ENCODE measurements at places on chromosomes 7 and 10. TPM values are rescaled to one million over a fixed set of nuclear protein-coding genes. Genes with fewer than 3 reads are reported as not detected.
A peak's percentile ranks its signal among the peaks of the same experiment; 100 is the strongest.

TAS2R3 gene
- total RNA-seq, result 2.2 TPM

UPP1 gene
- total RNA-seq, result 64.2 TPM

SORCS3 gene
- total RNA-seq, result not detected

NME8 gene
- total RNA-seq, result not detected

PSAP gene
- 99.9 TPM for total RNA-seq

SLC26A4 gene
- total RNA-seq, result 7.8 TPM

MAGI2 gene
- 0.12 TPM for total RNA-seq

- no peak for DNase-seq
Measured at GRCh38 chr10:75507469-75507868, 76.0 kb downstream of the LRMDA start.

DNA sequence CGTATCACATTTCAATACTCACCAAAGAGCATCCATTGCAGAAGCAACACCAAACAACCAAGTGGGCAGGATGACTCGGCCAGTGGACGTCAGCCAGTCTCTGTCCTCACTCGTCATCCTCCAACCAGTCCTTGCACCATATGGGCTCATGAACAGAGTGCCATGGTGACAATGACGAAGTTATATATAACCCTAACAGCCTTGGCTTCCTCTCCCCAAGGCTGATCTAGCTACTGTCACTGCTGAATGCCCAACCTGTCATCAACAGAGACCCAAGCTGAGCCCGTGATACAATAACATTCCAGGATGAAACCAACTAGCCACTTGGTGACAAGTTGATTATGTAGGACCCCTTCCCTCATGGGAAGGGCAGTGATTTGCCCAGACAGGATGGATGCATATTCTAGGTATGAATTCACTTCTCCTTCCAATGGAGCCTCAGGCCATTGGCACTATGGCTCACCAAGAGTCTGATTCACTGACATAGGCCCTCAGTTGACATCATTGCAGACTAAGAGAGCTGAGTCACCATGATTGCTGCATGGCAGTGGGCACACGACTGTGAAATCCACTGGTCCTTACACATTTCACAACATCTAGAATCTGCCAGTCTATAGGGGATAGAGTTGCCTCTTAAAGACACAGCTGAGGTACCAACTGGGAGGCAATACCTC, 26.3 kb upstream of the PPIF start:
- DNase-seq, result no peak

- DNase-seq, result no peak
Measured at GRCh38 chr10:129945941-129946760, 17.9 kb downstream of the EBF3 start.

- no peak for DNase-seq
Measured at GRCh38 chr7:88020953-88021665, 87.1 kb downstream of the ADAM22 start.

DNA sequence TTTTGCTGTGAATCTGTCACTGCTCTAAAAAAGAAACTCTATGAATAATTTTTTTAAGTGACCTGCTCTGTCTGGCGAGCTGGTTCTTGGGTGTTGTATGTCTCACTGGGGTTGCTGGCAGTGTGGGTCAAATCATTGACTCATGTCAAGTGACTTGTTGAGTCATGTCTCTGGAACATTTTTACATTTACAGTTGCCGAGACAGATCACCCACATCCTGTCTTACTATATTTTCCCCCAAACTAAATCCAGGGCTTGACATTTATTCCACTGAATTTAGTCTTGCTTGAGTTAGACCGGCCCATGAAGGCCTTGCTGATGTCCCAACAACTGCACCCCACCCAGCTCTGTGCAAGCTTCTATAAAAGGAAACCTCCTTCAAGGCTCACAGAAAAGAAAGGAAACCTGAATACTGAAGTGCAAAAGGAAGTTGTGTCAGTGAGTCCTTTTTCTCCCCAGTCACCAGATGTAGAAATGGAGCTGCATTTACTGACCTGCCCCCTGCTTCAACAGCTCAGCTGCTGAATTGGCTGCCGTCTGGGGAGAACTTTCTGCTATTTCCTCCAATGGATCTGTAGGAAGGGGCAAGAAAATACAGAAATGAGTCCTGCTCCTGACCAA, 290.3 kb downstream of the TNS3 start:
- peak; percentile 65 for DNase-seq

DNA sequence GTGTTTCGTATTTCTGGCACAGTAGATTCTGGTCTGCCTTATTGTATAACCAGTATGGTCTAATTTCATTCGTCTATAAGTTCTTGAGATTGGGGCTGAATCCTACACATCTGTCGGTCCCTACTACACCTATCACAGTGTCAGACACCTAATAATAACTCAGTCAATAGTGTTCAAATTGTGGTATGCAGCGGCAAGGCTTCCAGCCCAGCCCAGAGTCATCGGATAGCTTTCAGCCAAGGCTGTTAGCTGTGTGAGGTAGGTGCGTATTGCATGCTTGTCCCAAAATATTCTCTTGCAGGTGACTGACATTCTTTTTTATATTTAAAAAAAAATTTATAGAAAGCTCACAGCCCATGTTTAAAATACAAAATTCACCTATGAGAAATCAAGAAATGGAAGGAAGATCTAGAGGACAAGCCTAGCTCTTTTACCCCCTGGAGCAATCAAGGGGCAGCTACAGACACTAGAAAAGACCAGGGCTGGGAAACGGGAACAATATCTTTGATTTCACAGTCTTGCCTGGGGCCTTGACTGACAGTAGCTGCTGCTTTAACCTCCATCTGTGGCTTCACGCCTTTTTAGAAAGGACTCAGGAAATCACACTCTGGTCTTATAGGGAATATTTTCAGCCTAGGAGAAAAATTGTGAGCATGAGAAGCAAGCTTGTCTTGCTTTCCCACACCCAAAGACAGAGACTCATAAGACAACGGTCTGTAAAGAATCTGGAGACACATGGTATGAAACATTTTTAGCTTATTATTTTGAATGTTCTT, 9.5 kb upstream of the ASB4 start:
- DNase-seq, result no peak

DNA sequence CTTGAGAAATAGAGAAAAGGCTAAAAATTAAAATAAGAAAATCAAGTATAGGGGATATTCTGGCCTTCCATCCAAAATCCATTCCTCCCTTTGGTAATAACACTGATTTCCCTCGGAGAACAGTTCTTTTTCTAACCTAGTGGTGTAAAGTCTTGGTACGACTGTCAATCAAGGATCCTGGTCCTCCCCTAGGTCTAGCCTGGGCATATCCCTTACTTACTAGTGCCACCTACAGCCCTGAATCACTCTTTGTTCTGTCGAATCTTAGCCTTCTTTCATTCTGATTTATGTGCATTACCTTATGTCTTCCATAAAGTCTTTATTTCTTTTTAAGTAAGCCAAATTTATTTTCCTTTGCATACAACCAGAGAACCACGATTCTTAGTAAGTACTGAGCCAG, 298.7 kb upstream of the LRRTM3 start:
- no peak for DNase-seq

DNA sequence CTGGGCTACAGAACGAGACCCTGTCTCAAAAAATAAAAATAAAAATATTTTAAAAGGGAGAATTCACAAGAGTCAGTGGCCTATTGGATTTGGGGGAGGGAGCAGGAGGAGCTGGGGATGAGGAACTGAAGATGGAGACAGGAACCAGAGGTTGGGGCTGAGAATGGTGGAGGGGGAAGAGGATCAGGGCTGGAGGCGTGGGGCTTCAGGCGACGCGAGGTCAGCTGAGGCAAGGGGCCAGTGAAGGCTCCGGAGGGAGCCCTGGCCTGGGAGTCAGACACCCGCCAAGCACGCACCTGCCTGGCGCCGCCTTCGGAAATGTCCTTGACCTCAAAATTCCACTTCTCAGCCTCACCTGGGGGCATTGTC, 671 bp upstream of the CLEC2L start:
- no peak for DNase-seq

DNA sequence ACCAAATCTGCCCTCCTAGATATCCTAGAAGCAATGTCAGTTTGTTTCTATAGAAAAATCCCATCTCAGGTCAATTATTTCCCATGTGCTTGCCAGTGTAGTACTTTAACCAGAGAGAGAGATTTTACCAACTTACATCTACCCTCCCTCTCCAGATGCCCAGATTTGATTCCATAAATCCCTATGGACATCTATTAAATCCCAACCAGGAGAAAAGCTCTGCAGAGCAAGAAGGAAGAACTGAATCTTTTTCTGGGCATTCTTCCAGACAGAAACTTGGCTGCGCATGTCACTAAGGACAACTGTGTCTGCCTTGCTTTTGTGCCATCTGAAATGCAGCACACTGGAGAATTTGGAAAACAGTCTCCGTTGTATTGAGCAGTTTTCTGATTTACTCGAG, 597.6 kb downstream of the SORCS1 start:
- DNase-seq, result no peak

GRCh38 chr10:92290076-92290836, 622 bp downstream of the CPEB3 start:
- DNase-seq, result no peak

GRCh38 chr10:11499425-11500071, 111.9 kb downstream of the USP6NL start:
- DNase-seq, result no peak

DNA sequence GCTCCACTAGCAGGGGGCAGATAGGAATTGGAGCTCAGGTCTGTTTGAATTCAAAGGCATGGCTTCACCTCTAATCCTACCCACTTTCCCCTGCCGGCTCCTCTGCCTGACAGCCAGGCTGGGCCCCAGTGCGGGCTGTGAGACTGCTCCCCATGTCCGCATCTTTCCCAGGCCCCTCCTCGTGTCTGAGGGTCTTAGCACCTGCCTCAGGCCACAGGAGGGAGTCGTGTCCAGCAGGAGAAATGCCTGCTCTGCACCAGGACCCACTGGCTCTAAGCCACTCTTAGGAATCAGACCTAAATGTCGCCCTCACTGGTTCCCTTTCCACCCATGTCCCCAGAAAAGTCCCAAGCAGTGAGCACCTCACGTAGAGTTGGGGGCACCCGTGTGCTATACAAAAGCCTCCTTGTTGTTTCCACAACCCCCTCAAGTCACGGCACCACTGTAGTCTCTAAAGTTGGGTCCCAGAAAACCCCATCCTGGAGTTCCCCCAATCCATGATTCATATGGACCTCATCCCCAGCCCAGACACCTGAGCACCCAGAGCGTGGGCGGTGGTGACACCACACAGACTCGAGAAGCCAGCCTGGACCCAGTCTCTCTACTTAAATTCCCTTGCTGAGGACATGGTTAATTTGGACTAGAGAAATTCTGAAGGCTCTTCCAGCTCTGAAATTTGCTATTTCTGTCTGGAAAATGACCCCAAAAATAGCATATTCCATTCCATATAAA, 466.4 kb upstream of the ZMIZ1 start:
- DNase-seq, result no peak

DNA sequence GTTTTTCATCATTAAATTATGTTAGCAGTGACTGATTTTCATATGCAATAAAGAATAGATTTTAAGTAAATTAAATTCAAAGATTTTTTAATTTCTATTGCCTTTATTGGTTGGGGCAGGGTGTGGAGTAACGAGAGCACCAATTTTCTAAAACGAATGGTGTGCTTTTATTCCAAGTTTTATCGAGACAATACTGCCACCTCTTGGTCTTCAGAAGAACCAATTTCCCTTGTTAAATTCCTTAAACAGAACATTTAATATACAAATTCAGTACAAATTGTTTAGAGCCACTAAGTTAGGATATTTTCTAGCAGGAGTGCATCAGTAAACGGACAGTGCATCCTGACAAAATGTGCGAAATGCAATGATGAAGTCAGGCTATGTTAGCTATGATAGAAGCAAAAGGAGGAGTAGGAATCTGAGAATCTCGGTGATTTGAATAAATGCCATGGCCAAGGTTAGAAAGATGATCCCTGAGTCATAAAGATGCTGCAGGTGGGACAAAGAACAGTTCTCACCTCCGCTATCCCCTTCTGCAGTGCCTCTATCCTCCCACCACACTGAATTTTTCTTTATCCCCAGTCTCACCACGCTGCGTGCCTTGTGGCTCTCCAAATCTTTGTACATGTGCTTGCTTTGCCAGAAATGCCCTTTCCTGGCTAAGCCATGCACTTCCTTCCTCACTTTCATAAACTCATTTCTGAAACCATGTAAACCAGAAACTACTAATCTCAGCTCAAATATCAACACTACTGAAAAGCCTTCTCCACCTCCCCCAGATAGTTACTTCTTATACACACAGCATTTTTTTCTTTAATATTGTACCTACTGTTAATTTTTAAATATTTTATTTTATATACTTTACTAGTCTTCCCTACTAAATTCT, 31.9 kb upstream of the AGBL3 start:
- no peak for DNase-seq

DNA sequence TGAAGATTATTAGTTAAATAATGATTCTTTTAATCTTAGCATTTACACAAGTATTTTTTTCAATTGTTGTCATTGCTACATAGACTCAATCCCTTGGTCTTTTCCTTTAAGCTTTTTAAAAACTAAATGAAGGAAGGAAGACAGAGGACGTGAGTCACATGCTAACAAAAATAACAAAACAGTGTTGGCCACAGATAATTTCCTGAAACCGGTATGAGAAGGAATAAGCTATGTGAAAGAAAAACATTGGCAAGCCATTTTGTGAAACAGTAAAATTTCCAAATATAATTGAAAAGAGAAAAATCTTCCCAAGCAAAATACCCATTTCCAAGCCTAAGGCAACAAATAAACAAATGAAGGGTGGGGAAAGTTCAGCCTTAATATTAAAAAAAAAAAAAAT, 223.0 kb downstream of the AHR start:
- no peak for DNase-seq

DNA sequence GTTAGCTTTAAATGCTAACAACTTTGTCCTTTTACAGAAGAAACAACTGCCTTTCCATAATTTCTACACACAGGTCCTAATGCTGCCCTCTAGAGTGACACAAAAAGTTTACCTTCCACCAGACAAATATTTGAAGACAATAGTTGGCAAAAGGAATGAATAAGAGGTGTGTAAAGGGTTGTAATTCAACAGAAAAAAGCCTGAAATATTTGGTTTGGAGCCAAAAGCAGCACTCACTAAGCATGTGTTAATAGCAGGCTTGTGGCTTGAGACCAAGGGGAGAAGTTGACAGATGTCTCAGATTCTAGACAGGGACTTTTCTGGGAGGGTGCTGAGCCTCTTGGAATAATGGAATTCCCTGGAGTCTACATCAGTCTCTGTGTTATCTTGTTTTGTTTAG, 156.2 kb upstream of the GALNT17 start:
- DNase-seq, result no peak

DNA sequence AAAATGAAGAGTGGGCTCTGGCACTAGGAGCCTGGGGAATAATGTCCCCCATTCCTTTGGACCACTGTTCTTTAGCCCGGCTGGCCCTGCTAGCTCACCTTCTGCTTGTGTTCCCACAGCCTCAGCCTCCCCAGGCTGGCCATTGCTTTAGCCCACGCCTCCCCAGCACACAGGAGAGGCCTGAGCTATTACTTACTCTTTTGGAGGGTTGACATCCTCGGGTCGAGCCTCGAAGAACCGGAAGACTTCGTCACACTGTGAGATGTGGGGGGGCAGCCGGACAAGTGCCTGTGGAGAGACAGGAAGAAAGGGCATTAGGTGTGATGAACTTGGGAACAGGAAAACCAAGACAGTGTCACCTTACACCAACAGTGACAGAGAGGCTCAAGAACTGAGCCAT, 131.3 kb downstream of the SH3PXD2A start:
- DNase-seq, result no peak
